Regular cardiac myocyte (primary cell): ENCODE measurements at places on chromosomes 3 and 15. TPM values are rescaled to one million over a fixed set of nuclear protein-coding genes. Genes with fewer than 3 reads are reported as not detected.

Gene FMN1
- total RNA-seq, result 0.58 and 0.85 TPM in 2 replicates

Gene C15orf62
- not detected in 2 replicates for total RNA-seq

Gene VPS13C
- total RNA-seq, result 54.3 and 80.6 TPM in 2 replicates

Gene AP2M1
- total RNA-seq, result 384 and 533 TPM in 2 replicates

Gene SELENOK
- 27.2 and 38.9 TPM in 2 replicates for total RNA-seq

Gene CCNDBP1
- 92.2 and 97.2 TPM in 2 replicates for total RNA-seq

Gene CHST2
- total RNA-seq, result 16.5 and 19.4 TPM in 2 replicates

Gene STXBP5L
- under 0.01 TPM in 1 of 2 replicates, not detected in the other for total RNA-seq

Gene GOLGA8J
- total RNA-seq, result 0.28 TPM in 1 of 2 replicates, not detected in the other

Gene USP3
- 33.8 and 36.4 TPM in 2 replicates for total RNA-seq

Gene TGM4
- not detected in 2 replicates for total RNA-seq

Gene PLSCR5
- total RNA-seq, result not detected in 2 replicates

Gene PRTG
- 1.9 and 2.3 TPM in 2 replicates for total RNA-seq

Gene TRIM42
- total RNA-seq, result not detected in 2 replicates

Gene FGF7
- total RNA-seq, result 29.3 and 236 TPM in 2 replicates

Gene FGD5
- total RNA-seq, result 0.58 and 0.85 TPM in 2 replicates

Gene FBXW12
- total RNA-seq, result 0.28 TPM in 1 of 2 replicates, not detected in the other

Gene PLS1
- total RNA-seq, result 2.3 and 2.5 TPM in 2 replicates

Gene ERICH6
- under 0.01 TPM in 1 of 2 replicates, not detected in the other for total RNA-seq

Gene COX5A
- 24.8 and 61.7 TPM in 2 replicates for total RNA-seq

Gene IL20RB
- 0.38 and 1.1 TPM in 2 replicates for total RNA-seq

Gene SLC12A1
- total RNA-seq, result under 0.01 TPM in 1 of 2 replicates, not detected in the other

Gene LINS1
- total RNA-seq, result 9.4 and 14.7 TPM in 2 replicates

Gene LTK
- under 0.01 and 0.19 TPM in 2 replicates for total RNA-seq

Gene CCDC39
- total RNA-seq, result not detected in 2 replicates

Gene NANOGP8
- not detected in 2 replicates for total RNA-seq

Gene CDCP1
- 16.5 and 37.5 TPM in 2 replicates for total RNA-seq

Gene GOLGA6L7
- not detected in 2 replicates for total RNA-seq

Gene GOLGA8T
- total RNA-seq, result 0.28 TPM in 1 of 2 replicates, not detected in the other

Gene MYZAP
- not detected in 2 replicates for total RNA-seq

Gene IL12A
- total RNA-seq, result 1.2 and 1.4 TPM in 2 replicates

Gene NRROS
- total RNA-seq, result 0.58 and 0.85 TPM in 2 replicates

Gene FBXO40
- not detected in 2 replicates for total RNA-seq

Gene OR5K2
- total RNA-seq, result not detected in 2 replicates
